Pancreas (tissue), 10 donors: ENCODE measurements at places on chromosomes 4 and X. TPM values are rescaled to one million over a fixed set of nuclear protein-coding genes. Genes with fewer than 3 reads are reported as not detected.

DNA sequence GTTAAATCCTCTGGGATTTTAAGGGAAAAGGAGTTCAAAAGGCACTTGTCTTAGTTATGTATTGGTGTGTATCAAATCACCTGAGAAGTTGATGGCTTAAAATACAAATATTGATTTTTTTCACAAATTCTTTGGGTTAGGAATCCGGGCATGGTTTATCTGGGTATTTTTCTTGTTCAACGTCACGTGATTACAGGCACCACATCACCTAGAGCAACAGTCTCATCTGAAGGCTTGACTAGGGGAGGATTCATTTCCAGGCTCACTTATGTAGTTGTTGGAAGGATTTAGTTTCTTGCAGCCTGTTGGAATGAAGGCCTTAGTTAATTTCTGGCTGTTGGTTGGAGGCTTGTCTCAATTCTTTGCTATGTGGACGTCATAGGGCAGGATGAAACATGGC, 326.1 kb downstream of the STIM2 start:
- no peaks in the 10 kb centered on the region for H3K36me3 ChIP-seq
- H3K27me3 ChIP-seq = no peaks in the 10 kb centered on the region
- no peak for DNase-seq

GRCh38 chr4:98556451-98556850, 102.0 kb downstream of the TSPAN5 start:
- H3K36me3 ChIP-seq = no peaks in the 10 kb centered on the region
- no peak for DNase-seq
- H3K4me1 ChIP-seq = no peaks in the 10 kb centered on the region
- H3K27ac ChIP-seq = no peak overlapping the region
- H3K27me3 ChIP-seq = no peaks in the 10 kb centered on the region
- no peak overlapping the region for H3K4me3 ChIP-seq

- H3K4me1 ChIP-seq = no peaks in the 10 kb centered on the region
- H3K27me3 ChIP-seq = no peaks in the 10 kb centered on the region
- H3K36me3 ChIP-seq = no peaks in the 10 kb centered on the region
- H3K27ac ChIP-seq = no peak overlapping the region
- DNase-seq = no peak
These were observed 324.1 kb upstream of the EMCN start for GRCh38 chr4:100841911-100842310.

- no peak overlapping the region for H3K4me3 ChIP-seq
- no peak for DNase-seq
- no peaks in the 10 kb centered on the region for H3K27me3 ChIP-seq
- H3K4me1 ChIP-seq = no peaks in the 10 kb centered on the region
These were observed 23.1 kb upstream of the BLTP1 start for GRCh38 chr4:122129061-122129460.

- no peak for DNase-seq
- H3K36me3 ChIP-seq = no peaks in the 10 kb centered on the region
- no peaks in the 10 kb centered on the region for H3K27me3 ChIP-seq
- no peaks in the 10 kb centered on the region for H3K4me1 ChIP-seq
These were observed 16.8 kb downstream of the SCFD2 start for GRCh38 chr4:53349091-53349491.

GRCh38 chr4:77827343-77827742, 8.2 kb upstream of the CNOT6L start:
- no peaks in the 10 kb centered on the region for H3K4me1 ChIP-seq
- H3K4me3 ChIP-seq = no peak overlapping the region
- H3K27ac ChIP-seq = no peak overlapping the region
- H3K36me3 ChIP-seq = no peaks in the 10 kb centered on the region

GRCh38 chr4:172517391-172517790, 651.2 kb upstream of the GALNT7 start:
- H3K27me3 ChIP-seq = no peaks in the 10 kb centered on the region
- no peaks in the 10 kb centered on the region for H3K4me1 ChIP-seq
- H3K27ac ChIP-seq = no peak overlapping the region
- DNase-seq = no peak

DNA sequence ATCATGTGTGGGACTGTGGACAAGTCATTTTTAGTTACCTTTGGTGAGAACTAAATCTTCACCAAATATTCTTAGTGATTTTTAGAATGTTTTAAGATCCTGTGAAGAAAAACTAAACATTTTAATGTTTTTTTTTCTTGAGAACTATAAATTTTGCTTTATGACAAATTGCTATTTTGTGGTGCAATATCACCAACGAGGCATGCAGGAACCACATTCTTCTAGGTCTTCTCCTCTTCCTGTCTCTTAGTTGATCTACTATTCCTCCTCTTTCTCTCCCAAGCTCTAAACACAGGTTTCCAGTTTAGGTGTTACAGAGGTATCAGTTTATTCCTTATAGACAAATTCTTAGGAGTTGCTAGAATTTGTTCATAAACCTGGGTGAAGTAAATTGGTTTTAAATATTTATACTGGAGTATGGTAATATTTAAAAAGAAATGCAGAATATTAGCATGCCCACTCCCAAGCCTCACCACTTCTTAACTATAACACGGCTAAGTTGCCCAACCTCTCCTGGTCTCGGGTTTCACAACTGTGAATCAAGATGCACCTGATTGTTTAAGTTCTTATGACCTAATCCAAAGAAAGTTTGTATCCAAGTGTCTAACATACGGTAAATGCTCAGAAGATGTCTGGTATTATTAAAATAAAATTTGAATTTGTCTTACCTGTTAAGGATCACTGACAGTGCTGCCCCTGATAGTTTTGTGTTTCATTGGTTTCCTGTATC, 56.5 kb upstream of the CLNK start:
- DNase-seq = no peak
- no peaks in the 10 kb centered on the region for H3K27me3 ChIP-seq
- H3K4me3 ChIP-seq = no peak overlapping the region
- no peaks in the 10 kb centered on the region for H3K4me1 ChIP-seq

DNA sequence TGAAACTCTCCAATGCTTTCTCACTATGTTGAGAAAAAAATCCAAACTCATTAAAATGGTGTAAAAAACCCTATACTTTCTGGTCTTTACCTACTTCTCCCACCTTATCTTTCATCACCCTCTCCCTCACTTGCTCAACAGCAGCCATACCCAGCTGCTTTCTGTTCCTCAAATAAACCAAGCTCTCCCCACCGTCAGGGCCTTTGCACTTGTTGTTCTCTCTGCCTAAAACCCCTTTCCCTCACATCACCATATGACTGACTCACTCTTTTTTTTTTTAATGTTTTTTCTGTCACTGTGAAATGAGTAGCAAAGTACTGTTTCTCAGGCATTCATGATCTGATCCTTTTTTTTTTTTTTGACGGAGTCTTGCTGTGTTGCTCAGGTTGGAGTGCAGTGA, 122.3 kb upstream of the TMEM164 start:
- no peaks in the 10 kb centered on the region for H3K4me1 ChIP-seq
- DNase-seq = no peak
- H3K27ac ChIP-seq = no peak overlapping the region
- H3K36me3 ChIP-seq = no peaks in the 10 kb centered on the region

- no peaks in the 10 kb centered on the region for H3K36me3 ChIP-seq
- no peaks in the 10 kb centered on the region for H3K27me3 ChIP-seq
- no peak for DNase-seq
These were observed 47.4 kb downstream of the HAUS3 start for GRCh38 chr4:2194496-2194895.

- no peaks in the 10 kb centered on the region for H3K27me3 ChIP-seq
- no peak overlapping the region for H3K27ac ChIP-seq
- H3K4me1 ChIP-seq = no peaks in the 10 kb centered on the region
- no peaks in the 10 kb centered on the region for H3K36me3 ChIP-seq
These were observed 443.4 kb downstream of the TECRL start for GRCh38 chr4:63965875-63966274.

GRCh38 chrX:11781734-11782370, 23.8 kb downstream of the MSL3 start:
- no peak overlapping the region for H3K4me3 ChIP-seq
- DNase-seq = no peak
- H3K36me3 ChIP-seq = no peaks in the 10 kb centered on the region
- no peak overlapping the region for H3K27ac ChIP-seq

- H3K36me3 ChIP-seq = no peaks in the 10 kb centered on the region
- H3K27ac ChIP-seq = no peak overlapping the region
- no peaks in the 10 kb centered on the region for H3K4me1 ChIP-seq
- H3K4me3 ChIP-seq = no peak overlapping the region
These were observed 97.7 kb downstream of the EFHC2 start for GRCh38 chrX:44245733-44246132.

DNA sequence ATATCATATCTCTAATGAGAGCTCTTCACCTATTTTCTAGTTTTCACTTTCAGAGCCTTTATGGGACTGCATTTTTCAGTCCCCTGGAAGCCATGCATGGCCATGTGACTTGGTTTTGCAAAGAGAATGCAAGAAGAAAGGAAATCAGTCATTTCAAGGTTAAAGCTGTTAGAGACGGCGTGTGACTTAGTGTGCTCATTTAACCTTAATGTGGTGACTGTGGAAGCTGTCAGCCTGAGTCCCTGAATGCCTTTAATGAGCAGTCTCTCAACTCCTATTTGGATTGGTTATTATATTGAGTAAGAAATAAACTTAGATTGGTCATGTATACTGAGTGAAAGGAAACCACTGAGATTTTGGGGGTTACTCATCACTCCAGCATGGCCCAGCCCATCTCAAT, 212.7 kb downstream of the KCNIP4 start:
- H3K36me3 ChIP-seq = no peaks in the 10 kb centered on the region
- DNase-seq = no peak
- no peaks in the 10 kb centered on the region for H3K4me1 ChIP-seq

- H3K27ac ChIP-seq = no peak overlapping the region
- no peaks in the 10 kb centered on the region for H3K36me3 ChIP-seq
- no peaks in the 10 kb centered on the region for H3K27me3 ChIP-seq
- no peak for DNase-seq
These were observed 18.5 kb downstream of the APLN start for GRCh38 chrX:129636175-129636681.

DNA sequence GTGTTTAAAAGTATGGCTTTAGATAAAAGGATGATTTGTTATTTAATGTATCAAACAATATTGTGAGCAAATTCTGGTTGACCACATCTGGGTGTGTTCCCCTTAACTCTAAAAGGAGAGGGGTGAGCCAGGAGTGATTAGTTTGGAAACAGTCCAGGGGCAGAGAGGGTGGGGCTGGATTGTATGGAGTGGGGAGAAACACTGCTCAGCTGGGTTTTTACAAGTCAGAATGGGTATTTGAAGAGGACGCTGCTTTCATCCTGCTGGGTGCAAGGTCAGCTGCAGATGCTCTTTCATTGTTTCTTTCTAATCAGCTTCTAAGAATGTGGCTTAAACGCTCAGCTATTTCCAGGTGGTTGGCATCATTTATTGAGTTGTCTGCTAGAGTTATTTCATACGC, 82.8 kb upstream of the LIMCH1 start:
- H3K4me1 ChIP-seq = no peaks in the 10 kb centered on the region
- H3K27ac ChIP-seq = no peak overlapping the region

GRCh38 chr4:2102045-2102883, 43.1 kb downstream of the NAT8L start:
- H3K4me1 ChIP-seq = no peaks in the 10 kb centered on the region
- H3K27me3 ChIP-seq = no peaks in the 10 kb centered on the region
- DNase-seq = no peak
- no peak overlapping the region for H3K4me3 ChIP-seq
- no peaks in the 10 kb centered on the region for H3K36me3 ChIP-seq

- no peak overlapping the region for H3K27ac ChIP-seq
- H3K4me3 ChIP-seq = no peak overlapping the region
- DNase-seq = no peak
- no peaks in the 10 kb centered on the region for H3K27me3 ChIP-seq
These were observed 612.2 kb downstream of the IQCM start for GRCh38 chr4:149203256-149204001.

- H3K4me1 ChIP-seq = no peaks in the 10 kb centered on the region
- H3K27me3 ChIP-seq = no peaks in the 10 kb centered on the region
- no peaks in the 10 kb centered on the region for H3K36me3 ChIP-seq
These were observed 67.1 kb downstream of the DOCK11 start for GRCh38 chrX:118562582-118563164.

- H3K4me1 ChIP-seq = no peaks in the 10 kb centered on the region
- H3K27ac ChIP-seq = no peak overlapping the region
- no peaks in the 10 kb centered on the region for H3K36me3 ChIP-seq
- H3K4me3 ChIP-seq = no peak overlapping the region
- no peak for DNase-seq
These were observed 16.3 kb downstream of the RTL5 start for GRCh38 chrX:72115380-72115779.

DNA sequence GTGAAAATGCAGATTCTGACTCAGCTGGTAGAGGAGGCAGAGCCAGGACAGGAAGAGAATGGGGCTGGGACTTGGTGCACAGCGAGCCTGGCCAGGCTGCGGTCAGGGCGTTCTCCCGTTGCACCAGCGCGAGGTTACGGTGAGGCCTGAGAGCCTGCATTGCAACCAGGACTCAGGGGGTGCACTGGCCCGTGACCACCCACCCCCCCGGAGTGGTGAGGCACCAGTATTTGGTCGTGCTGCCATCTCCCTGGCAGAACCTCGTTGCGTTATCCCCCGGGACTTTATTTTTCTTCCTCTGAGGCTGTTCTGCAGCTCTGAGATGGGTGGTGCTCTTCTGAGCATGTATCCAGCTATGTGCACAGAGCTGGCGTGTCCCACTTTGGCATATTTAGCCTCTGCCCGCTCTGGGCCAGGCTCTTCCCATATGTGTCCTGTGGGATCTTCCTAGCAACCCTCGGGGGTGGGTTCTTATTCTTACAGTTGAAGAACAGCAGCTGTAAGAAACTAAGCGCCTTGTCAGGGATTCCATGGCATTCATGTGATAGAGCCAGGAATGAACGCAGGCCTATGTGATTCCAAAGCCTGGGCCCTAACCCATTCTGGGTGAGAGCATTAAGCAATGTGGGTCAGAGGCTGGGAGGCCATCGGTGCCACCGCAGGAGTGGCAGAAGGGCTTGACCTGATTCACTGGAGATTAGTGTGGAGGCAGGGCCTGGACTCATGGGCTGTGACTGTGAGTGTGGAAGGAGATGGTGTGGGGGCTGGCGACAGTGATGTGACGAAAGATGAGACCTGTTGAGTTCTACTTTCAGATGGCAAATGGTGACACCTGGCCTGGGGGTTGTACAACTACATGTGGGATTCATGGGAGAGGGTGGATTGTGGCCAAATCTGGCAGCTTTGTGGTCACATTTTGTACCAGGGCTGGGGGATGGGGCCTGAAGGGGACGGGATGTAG, 3.1 kb downstream of the TADA2B start:
- no peaks in the 10 kb centered on the region for H3K36me3 ChIP-seq
- DNase-seq = no peak
- peaks cover 32% of the 10 kb centered on the region for H3K4me1 ChIP-seq
- H3K4me3 ChIP-seq = no peak overlapping the region

- no peaks in the 10 kb centered on the region for H3K27me3 ChIP-seq
- no peaks in the 10 kb centered on the region for H3K36me3 ChIP-seq
- DNase-seq = no peak
These were observed 41.6 kb upstream of the LAS1L start for GRCh38 chrX:65576160-65576559.

DUSP21 gene
- not detected for polyA plus RNA-seq

SFRP2 gene
- 4.7 TPM for polyA plus RNA-seq

NWD2 gene
- polyA plus RNA-seq = 0.11 TPM

FGF16 gene
- polyA plus RNA-seq = not detected

NAP1L2 gene
- 7.4 TPM for polyA plus RNA-seq

CLDN34 gene
- 0.40 TPM for polyA plus RNA-seq

PPA2 gene
- polyA plus RNA-seq = 29.4 TPM

ESX1 gene
- polyA plus RNA-seq = not detected

WDR17 gene
- polyA plus RNA-seq = 3.0 TPM

PYURF gene
- polyA plus RNA-seq = 66.6 TPM

EGF gene
- 17.1 TPM for polyA plus RNA-seq

HSPA4L gene
- 2.0 TPM for polyA plus RNA-seq
